Activated naive CD4-positive, alpha-beta T cell treated with anti-CD3 and anti-CD28 coated beads for 36 hours (primary cell): ENCODE measurements at places on chromosomes 5 and 9.

DNA sequence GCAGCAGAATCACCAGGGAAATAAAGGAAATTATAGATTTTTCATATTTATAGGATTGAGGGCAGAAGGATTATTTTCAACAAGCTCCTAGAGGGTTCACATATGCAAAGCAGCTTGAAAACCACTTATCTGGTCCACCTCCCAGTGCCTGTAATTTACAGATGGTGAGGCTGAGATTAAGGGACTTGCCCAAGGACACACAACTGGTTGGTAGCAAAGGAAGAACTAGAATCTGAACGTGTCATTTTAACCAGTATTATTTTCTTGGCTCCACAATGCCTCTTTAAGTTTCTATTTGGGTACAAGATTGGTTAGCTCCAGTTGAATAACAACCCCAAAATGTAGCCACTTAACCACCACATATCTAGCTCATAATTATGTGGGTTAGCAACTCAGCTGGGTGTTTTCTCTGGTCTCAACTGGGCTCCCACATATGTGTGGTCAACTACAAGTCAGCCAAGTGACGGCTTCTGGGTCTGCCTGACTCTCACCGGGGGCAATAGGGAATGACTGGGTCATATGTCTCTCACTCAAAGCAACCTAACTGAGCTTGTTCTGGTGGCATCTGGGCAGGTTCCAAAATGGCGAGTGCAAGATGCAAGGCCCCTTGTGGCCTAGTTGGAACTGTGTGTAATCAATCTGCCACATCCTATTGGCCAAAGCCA is 127.7 kb downstream of the ZDHHC21 start:
- DNase-seq: no peak

- no peak for DNase-seq
These were observed 464.5 kb downstream of the MTRR start for GRCh38 chr5:8333485-8333884.

DNA sequence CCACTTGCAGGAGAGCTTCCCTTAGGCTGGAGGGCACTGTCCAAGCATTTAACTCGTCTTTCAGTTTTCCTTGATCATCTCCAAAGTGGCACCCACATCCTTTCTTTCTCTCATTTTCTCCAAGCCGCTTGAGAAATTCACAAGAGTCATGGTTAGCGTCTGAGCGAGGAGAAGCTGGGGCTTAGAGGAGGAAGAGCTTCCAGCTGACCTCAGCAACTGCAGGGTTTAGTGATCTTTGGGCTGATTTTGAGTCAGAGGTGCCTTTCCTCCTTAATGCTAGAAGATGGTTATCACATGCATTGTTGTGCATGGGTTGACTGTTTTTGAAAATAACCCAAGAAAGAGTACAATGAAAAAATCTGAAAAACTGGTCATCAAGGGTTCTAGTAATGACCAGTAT is 134.7 kb downstream of the GADD45G start:
- no peak for DNase-seq

DNA sequence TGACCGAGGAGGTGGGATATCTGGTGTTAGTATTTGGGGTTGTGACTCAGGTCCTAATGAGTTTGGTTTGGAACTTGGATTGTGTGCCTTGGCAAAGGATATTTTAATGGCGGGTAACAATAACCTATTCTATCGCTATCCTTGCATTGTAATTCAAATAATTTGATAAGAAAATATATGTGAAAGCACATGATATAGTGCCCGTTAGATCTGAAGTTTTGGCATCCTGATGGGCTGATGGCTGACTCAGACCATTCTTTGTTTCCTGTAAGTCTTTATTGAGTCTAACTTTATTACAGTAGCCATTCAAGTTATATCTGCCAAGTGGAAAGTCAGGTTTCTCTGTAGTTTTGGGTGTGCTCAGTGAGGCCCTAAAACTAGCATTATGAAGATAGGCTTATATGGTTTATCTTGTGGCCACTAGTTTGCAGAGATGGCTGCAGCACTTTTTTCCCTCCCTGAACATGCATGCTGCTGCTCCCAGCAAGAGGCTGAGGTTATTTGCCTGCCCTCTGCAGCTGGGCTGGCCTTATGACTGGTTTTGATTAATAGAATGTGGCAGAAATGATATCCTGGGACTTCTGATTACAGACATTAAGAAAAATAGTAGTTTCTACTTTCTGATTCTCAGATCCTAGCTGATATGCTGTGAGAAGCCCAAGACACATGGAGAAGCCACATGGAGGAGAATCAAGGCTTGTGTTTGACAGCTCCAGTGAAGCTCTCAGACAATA is 46.6 kb downstream of the CFAP95 start:
- DNase-seq: no peak

- DNase-seq: no peak
These were observed 27.2 kb downstream of the NCBP1 start for GRCh38 chr9:97660847-97661246.

DNA sequence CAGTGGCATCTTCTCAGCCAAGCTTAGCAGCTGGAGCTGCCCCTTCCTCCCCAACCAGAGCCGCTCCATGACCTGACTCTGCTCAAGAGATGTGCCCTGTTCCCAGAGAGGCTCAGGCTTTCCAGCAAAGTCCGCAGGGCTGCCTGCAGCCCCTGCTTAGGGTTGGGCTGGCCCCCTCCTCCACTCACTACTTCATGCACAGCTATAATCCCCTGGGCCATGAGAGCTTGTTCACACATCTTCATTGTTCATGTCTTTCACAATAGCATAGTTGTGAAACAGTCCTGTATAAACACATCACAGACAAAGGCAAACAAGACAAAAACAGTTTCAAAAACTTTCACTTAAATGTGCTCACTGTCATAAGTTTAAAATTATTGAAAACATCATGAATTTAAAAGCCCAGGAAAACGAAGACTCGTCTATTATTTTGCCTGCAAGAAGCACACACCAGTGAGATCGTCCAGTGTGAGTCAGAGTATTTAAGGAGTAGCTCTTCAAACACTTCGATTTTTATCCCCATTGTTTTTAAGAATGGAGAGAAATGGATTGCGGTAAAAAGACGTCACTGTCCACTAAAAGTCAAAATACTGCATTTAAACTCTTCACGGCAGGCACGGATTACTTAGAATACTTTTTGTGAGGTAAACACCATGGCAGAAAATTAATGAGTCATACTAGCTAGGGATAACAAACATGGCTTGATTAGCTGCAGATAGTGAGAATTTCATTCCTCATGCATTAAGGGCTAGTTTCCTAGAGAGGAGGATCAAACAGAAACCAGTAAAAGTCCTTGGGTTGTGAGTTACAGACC is 40.7 kb upstream of the S1PR3 start:
- DNase-seq: no peak

DNA sequence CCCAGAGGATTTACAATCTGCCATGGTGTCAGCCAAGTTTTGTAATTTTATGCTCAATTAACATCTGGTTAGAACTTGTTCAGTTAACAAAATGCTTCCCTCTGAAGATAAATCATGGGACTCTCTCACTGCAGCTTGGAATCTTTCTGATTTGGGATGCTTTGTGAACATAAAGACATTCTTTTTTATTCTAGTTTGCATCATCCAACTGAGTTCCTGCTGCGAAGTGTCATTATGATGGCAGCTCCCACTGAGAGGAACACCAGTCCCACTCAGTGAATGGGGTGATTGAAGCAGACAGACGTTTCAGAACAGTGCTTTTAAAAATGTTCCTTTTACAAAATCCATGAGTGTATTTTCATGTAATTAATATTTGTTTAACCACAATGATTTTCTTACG is 863.8 kb downstream of the TLE4 start:
- DNase-seq: no peak

GRCh38 chr9:26175264-26175663 is 497.0 kb upstream of the TUSC1 start:
- no peak for DNase-seq

DNA sequence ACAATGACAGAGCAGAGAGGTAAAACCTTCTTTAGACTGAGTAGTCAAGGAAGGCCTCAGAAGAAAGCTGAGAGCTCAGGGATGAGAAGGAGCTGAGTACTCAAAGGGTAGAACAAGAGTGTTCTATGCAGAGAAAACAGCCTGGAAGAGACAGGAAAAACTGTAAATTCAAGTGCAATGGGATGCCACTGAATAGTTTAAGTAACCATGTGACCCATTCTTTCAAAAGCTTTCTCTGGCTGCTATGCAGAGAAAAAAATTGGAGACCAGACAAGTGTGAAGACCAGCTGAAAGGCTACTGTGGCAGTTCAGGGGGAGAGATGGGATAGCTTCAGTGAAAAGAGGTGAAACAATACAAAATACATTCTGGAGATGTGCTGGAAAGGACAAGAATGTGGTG is 61.3 kb upstream of the RNF38 start:
- DNase-seq: no peak

- no peak for DNase-seq
These were observed 946 bp upstream of the LTC4S start for GRCh38 chr5:179792612-179793467.

GRCh38 chr9:95505717-95506427 is 10.9 kb downstream of the PTCH1 start:
- DNase-seq: no peak

- DNase-seq: no peak
These were observed 37.7 kb upstream of the HMCN2 start for GRCh38 chr9:130227833-130228232.

- DNase-seq: peak; percentile 66
These were observed 105.2 kb downstream of the SH3TC2 start for GRCh38 chr5:148957591-148958202.

GRCh38 chr5:86646671-86647070 is 28.9 kb downstream of the COX7C start:
- DNase-seq: no peak

DNA sequence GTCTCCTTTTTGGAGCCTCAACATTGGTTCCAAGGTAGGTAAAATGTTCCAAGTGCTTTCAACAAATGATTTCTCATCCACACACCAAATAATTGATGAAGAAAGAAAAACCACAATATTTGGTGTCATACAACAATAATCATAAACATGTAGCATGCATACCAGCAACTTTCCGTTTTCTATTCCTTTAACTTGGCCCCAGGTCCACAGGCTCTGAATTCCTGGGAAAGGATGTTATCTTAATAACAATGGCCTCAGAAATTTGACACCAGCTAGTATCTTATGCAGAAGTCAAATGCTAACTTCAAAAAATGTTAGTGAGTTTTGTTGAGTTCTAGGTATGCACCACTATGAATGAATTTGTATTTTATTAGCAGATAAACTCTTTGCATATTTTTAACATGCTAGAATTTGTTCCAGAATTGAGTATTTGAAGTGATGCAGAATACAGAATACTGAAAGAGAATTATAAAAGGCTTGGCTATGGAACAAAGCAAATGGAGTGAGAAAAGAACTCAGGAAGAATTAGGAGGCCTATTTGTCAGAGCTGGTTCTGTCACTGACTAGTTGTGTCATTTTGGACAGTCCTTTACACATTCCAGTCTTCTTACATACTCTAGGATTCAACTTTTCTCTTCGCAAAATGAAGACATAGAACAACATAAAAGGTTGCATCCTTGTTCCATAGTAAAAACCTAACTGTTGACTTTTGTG is 435.3 kb upstream of the TNC start:
- no peak for DNase-seq

DNA sequence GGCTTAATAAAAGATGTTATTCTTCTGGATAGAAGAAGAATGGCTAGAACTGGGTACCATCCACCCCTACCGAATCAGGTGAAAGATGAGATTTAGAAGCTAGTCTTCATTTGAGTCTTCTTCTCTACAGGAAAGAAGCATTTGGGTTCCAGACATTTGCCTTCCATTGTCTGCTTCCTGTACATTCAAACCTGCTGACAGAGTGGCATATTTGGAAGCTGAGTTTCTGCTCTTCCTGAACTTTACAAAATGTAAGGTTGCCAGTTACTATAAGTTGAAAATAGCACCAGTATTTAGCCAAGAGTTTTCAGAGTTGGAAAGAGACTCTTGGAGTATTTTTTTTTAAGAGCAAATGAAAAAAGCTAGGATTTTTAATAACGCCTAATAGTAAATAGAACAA is 525.4 kb upstream of the TLE4 start:
- no peak for DNase-seq

- DNase-seq: no peak
These were observed 5.9 kb upstream of the RAD23B start for GRCh38 chr9:107276966-107277710.

GRCh38 chr5:112034421-112034979 is 277.5 kb upstream of the NREP start:
- no peak for DNase-seq

GRCh38 chr5:126357585-126358342 is 65.4 kb upstream of the GRAMD2B start:
- no peak for DNase-seq

DNA sequence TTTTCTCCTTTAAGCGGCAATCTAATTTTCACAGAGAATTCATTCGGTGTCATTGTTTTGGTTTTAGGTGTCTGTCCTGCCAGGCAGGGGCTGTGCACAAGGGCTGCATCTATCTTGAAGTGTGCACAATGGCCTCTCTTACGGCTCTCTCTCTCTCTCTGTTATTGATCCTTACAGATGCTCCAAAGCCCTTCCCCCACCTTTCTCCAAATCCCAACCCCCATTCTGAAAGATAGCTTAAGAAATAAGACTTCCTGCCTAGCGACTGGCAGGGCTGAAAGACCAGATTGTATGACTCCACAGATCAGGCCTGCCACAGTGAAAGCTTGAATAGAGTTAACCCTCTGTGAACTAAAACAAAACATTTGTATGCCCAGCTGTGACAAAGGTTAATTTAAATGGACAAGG is 86.5 kb upstream of the NR5A1 start:
- DNase-seq: no peak

DNA sequence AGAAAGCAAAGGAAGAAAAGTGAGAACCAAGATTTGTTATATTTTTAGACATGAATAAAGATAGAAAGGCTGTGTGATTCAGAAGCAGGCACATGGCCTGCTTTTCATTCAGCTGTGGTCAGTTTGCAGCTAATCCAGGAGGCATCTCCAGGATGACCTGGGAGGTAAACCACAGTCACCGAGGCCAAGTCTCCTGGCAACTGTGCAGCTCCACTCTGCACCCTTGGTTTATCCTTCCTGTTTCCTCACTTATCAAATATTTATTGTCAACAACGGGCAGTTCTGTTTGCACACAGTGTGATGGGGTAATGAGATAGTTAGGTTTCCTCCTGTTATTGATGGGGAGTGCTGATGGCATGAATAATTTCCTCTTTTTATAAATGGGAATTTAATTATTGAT is 243.0 kb downstream of the PSAT1 start:
- DNase-seq: no peak

DNA sequence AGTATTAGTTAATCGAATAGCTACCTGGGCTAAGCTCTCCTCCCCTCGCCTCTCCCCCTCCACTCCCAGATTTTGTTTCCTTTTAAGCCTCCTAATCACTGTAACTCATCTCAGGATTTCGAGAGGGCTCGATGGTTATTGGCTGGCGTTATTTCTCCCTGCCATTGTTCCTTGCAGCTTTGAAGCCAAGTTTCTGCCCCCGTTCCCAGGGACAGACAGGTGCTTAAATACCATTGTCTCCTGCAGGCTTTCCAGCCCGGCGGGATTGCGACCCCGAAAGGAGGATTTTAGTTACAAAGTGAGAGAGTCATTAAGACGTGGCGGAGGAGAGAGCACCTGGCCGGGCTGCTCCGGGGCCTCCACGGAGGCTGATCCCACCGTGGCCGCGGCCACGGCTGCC is 46.2 kb downstream of the ASS1 start:
- no peak for DNase-seq

GRCh38 chr9:35675732-35676392 is 2.1 kb downstream of the CA9 start:
- DNase-seq: peak; percentile 72
